ENCODE measurements at places on chromosomes 2 and 18.

DNA sequence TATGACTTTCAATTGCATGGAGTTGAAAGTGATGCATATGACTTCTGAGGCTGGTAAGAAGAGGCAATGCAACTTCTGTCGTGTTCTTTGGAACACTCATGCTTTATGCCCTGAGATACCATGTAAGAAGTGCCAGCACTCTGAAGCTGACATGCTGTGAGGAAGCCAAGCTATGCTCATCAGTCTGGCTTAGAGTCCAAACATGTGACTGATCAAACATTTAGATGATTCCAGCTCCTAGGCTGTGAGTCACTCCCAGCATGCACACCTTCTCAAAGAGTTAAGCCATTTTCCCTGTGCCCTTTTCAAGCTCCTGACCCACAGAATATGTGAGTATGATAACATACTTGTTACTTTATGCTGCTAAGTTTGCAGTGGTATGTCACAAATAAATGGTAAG, 15.8 kb upstream of the VRK2 start:
- no peak for DNase-seq

DNA sequence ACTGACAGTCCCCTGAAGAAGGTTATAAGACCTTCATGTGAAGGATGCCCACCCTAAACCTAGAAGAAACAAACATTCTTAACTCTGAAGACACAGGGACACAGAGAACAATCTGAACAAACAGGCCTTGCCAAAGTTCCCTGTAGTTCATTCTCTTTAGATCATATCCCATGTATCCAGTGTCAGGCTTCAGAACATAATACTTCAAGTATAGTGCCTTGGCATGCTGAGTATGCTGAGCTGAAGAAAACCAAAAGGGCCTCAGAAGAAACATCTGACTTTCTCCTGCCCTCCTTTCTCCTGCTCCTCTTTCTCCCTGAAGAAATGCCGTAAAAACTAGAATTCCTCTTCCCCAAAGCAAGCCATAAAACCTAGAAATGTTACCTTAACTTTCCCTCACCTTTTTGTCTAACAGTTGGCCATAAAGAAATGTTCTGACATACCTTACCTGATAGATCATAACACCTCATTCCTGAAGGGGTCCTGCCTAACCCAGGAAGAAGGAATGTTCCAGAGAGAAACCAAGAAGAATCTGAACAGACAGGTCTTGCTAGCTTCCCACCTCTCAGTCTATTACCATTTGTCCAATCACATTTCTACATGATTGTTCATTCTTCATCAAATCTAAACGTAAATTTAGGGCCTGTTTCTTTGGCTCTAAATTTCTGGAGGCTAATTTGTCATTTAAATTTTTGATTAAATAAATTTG, 160.1 kb upstream of the ZC3H15 start:
- no peak for DNase-seq

GRCh38 chr2:3913166-3913565, 209.8 kb downstream of the DCDC2C start:
- DNase-seq: no peak

DNA sequence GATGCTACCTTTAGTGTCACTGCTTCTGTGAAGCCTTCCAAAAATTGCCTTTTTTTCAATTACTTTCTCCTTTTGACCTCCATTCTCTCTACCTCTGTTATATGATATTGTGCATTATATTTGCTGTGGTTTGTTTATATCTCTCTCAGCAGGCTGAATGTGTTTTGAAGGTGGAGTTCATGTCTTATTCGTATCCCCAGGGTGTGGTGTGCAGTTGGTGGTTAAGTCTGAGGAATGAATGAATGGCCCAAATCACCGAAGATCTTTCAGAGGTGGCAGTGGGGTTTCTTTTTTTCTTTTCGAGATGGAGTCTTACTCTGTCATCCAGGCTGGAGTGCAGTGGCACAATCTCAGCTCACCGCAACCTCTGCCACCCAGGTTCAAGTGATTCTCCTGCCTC, 53.5 kb upstream of the MAP4K3 start:
- DNase-seq: no peak

GRCh38 chr2:29314816-29315571, 199.8 kb downstream of the CLIP4 start:
- no peak for DNase-seq

DNA sequence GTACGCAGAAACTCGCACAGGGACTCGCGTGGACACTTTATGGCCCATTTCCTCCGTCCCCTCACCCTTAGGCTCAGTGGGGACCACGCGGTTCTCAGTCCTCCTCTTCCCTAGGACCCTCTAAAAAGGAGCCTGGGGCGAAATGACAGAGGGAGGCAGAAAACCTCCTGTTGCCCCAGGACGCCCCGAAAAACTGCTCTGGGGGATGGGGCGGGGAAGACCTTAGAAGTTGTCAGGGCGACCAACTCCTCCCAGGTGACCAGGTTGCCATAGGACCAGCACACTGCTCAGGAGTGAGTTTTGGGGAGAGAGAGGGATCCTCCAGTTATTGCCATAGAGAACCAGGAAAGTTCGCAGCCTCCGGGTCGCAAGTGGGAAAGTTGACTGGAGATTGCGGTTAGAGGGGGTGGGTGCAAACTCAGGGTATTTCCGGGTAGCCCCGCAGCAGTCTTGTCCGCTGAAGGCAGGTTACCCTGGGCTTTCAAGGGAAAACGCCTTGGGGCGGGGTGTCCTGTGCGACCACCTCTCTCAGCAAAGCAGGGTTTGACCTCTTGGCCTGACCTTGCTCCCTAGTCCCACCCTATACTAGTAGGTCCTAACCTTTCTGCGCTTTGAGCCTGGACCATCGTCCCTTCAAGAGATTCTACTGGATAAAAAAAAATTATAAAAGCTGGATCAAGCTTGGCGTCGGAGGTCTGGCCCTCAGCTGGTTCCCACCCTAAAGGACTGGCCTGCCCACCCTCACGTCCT, 7.8 kb upstream of the PAX3 start:
- no peak for DNase-seq

- no peak for DNase-seq
These were observed 46.2 kb downstream of the TRIB2 start for GRCh38 chr2:12762976-12763375.

- DNase-seq: no peak
These were observed 46.5 kb upstream of the SLC1A4 start for GRCh38 chr2:64942693-64943092.

DNA sequence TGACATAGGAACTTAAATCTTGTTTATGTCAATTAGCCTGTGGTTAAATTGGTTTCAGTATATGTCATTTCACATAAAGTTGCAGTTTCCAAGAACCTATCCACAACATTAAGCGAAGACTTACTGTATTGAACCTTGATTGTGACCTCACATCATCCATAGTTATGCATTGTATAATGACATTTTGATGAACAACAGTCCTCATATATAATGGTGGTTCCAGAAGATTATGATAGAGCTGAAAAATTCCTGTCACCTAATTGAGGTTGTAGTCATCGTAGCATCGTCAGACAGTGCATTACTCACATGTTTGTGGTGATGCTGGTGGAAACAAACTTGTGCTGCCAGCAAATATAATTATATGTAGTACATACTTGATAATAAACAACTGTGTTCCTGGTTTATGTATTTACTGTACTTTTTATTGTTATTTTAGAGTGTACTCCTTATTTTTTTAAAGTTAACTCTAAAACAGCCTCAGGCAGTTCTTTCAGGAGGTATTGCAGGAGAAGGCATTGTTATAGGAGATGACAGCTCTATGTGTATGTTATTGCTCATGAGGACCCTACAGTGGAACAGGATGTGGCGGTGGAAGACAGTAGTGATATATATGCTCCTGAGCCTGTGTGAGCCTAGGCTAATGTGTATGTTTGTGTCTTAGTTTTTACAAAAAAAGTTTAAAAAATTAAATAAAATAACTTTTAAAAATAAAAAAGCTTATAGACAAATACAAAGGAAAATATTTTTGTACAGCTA, 56.6 kb downstream of the UBE2E3 start:
- no peak for DNase-seq

- DNase-seq: no peak
These were observed 66.9 kb downstream of the LTBP1 start for GRCh38 chr2:33013684-33014110.

- DNase-seq: no peak
These were observed 66.8 kb upstream of the ASAP2 start for GRCh38 chr2:9139491-9140443.

DNA sequence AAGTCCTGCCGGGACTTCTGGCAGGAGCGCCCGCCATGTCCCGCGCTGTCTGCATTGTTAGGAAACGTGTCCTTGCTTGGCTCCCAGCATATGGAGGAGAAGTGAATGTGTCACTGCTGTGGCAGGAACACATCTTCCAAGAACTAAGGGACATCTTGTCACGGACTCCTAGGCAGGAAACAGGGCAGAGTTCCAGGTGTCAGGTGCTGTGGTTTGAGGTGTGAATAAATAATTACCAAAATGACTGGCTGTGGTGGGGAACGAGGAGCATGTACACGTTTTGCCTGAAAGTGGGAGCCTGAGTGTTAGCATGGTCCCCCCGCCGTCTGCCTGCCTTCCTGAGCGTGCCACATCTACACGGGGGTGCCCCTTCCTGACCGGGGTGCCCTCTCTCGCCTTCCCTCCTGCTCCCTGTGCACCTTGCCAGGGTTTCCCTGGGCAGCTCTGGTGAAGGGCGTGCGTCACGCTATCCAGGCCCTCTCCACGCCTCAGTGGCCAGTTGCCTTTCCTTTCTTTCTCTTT, 237.5 kb downstream of the LDLRAD4 start:
- no peak for DNase-seq

- DNase-seq: no peak
These were observed 69.7 kb downstream of the NCK2 start for GRCh38 chr2:105814291-105814940.

- DNase-seq: no peak
These were observed 109.2 kb downstream of the FSHR start for GRCh38 chr2:49045083-49045482.

DNA sequence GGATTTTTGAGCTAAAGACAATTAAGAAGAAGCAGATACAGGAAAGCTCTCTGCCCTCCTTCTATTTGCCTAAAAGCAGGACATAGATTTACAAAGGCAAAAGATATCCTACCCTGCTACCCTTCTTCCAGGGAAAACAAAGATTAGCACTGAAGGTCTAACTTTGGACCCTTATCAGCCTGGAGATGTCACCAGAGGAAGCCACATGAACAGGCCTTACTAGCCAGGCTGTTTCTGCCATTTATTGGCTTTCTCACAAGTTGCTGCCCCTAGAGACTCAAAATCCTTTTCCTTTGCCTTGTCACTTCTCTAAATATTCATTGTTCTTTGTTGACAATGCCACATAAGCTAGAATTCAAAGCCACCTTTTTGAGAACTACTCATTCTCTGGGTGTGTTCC, 147.3 kb downstream of the B3GNT2 start:
- DNase-seq: no peak

DNA sequence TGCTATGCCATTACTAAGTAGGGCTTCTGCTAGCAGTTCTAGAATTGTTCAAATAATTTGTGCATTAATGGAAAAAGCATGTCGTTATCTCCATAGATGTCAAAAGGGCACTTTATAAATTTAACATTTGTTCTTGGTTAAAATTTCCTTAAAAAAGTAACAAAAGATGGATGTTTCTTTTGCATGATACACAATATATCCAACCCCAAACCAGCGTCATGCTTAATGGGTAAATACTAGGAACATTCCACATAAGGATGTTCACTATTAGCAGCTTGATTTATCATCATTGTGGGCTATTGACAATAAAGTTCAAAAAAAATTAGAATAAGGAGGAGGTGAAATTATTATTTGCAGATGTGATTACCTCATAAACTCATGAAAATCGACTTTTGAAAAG, 79.7 kb downstream of the GREB1L start:
- no peak for DNase-seq

DNA sequence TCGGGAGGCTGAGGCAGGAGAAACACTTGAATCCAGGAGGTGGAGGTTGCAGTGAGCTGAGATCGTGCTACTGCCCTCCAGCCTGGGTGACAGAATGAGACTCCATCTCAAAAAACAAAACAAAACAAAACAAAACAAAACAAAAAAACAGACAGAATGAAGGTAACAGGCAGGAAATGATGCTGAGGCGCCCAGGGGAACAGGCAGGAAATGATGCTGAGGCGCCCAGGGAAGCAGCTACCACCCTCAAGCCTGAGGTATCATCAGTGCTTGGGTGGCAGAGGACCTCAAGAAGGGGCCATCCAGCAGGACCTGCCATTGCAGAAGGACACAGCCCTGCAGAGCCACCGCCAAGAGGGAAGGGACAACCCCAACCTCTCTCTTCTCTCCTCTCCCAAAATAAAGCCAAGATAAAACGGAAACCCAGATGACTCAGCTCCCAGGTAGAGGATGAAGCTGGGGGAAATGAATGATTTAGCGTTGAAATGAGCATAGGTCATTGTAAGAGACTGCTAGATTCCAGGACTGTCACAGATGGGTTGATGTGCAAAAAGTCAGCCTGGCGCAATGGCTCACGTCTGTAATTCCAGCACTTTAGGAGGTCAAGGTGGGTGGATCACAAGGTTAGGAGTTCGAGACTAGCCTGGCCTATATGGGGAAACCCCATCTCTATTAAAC, 19.3 kb downstream of the SOWAHC start:
- DNase-seq: no peak

Data from cortex of kidney (tissue), 1 donor.